ENCODE measurements at places on chromosomes 12 and 14. TPM values are rescaled to one million over a fixed set of nuclear protein-coding genes. Genes with fewer than 3 reads are reported as not detected.

DNA sequence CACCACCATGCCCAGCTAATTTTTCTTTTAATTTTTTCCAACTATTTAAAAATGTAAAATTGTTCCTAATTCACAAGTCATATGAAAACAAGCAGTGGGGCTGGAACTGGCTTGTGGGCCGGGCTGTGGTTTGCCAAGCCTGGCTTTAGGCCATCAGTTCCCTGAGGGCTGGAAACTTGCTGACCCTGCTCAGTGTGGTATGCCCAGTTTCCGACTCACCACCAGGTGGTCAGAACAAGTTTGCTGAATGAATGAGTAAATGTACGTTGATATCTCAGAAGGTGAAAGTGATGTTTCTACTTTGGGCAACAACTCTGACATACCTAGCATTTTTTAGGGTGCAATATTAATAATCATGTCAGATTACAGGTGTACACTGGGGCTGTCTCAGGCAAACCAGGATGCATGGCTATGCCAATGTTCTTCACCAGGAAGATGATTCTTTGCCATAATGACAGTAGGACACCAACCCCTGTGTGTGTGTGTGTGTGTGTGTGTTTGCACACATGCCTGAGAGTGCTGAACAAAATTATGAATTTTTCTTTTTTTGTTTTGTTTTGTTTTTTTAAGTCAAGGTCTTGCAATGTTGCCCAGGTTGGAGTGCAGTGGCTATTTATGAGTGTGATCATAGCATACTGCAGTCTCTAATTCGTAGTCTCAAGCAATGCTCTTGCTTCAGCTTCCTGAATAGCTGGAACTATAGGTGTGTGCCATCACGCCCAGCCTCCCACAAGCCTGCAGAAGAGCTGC is 106.1 kb downstream of the PTPN11 start:
- no peak for DNase-seq

GRCh38 chr12:113778432-113779132 is 187.5 kb downstream of the RBM19 start:
- DNase-seq: no peak

DNA sequence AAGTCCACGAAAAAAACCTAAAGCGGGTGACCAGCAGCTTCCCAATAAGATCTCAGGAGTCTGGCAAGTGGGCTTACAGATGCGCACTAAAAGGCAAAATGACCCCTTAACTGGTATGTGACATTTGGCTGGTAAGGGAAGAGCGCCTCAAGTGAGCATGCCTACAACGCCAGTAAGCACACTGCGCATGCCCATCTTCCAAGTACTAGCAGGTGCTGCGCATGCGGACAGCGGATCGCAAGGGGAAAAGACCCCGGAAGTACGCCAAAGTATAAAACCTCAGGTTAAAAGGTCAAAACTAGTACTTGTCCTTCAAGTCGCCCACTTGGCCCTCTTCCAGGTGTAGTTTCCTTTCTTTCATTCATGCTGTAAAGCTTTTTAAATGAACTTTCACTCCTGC is 518.5 kb upstream of the MDGA2 start:
- no peak for DNase-seq

- DNase-seq: no peak
These were observed 33.9 kb downstream of the TMEM19 start for GRCh38 chr12:71719647-71720370.

DNA sequence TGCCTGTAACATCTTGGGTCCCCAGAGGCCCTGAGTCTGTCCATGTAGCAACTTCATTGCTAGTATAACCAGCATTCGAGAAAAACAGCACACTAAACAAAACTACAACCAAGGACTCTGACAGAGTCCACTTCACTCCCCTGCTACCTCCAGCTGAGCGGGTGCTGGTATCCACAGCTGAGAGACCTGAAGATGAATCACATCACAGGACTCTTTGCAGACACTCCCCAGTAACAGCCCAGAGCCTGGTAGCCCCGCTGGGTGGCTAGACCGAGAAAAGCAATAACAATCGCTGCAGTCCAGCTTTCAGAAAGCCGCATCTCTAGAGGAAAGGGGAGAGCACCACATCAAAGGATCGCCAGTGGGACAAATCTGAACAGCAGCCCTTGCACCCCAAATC is 9.0 kb upstream of the IQSEC3 start:
- DNase-seq: no peak

DNA sequence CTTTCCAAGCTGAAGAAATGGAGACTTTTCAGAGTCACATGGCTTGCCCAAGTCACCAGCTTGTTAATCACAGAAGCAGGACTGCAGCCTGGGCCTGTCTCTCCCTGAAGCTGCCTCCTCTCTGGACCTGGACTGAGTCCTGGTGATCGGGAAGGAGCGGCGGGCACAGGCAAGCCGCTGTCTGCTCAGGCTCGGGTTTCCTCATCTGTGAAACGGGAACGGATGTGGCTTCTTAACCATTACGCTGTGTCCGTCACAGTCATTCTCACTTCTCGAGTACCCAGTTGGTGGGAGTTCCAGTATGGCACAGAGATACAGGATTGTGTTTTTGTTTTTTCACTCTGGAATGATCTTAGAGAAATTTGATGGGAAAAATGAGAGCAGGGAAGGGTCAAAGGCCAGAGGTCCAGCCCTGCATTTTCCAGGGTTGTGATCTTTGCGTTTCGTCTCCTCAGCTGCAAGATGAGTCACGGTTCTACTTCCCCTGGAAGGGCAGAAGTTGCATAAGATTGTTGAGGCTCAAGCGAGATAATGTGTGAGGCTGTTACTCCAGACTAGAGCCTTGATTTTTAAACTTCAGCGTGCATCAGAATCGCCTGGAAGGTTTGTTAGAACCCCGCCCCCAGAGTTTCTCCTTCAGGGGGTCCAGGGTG is 7.6 kb upstream of the LRTM2 start:
- DNase-seq: no peak

DNA sequence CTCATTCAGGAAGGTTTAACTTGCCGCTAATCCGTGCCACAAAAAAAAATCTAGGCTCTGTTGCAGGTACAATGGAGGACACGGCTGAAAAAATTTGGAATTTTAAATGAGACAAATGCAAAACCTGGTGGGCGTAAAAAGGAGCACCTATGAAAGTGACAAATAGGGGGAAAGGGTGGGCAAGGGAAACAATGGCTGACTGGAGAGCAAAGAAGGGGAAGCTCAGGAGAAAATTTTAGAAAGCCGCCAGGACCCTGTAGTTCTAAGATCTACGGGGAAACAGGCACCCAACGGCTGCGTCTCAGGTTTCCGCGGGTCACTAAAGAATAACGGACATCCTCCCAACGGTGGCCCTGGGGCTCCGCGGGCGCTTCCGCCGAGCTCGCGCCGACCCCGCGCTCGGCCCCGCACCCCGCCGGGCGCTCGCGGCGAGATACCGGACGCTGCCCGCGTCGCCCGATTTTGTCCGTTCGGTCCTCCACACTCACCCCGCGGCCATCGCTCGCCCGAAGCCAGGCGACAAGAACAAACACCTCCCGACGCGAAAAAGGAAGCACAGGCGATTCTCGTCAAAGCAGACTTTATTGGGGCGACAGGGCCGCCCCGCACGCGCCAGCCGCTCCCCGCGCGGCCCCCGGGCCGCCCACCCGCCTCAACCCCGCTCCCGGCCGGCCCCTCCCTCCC is 1.1 kb upstream of the YY1 start:
- DNase-seq: no peak

GRCh38 chr12:76341436-76342030 is 6.7 kb downstream of the BBS10 start:
- DNase-seq: no peak

DNA sequence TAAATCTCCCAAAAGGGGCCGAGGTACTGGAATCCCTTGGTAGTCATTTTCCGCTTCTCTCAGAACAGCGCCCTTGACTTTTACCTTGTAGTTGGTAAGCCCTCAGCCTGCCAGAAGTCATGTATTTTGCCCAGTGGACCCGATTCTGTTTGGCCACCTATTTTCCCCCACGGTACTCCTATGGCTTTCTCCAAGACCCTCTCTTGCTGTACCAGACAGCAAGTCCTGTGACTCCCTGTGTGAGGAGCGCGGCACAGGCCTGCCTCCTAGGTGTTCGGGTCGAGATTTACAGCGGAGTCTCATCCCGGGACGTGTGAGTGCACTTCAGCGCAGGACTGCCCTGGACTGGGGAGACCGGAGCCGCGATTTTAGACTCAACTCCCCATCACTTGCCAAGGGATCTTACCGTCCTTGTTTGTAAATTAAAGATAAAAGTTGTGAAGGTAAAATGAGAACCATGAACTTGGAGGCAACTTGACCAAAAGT is 1.1 kb upstream of the MBD6 start:
- no peak for DNase-seq

DNA sequence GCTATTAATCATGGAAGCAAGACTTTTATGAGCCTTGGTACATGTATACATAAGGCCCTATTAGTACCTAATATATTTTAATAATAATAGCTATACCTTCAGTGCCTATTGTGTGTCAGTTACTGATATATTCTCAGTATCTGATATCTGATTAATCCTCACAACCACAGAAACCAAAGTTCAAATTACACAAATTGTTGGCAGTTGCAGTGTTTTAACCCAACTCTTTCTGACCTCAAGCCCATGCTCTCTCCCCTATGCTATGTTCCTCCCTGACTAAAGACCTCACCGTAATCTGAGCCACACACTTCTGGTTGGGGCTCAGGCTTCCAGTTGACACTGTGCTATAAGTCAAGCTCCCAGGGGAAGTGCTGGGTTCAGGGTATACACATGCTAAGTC is 214.4 kb downstream of the SPTSSA start:
- no peak for DNase-seq

DNA sequence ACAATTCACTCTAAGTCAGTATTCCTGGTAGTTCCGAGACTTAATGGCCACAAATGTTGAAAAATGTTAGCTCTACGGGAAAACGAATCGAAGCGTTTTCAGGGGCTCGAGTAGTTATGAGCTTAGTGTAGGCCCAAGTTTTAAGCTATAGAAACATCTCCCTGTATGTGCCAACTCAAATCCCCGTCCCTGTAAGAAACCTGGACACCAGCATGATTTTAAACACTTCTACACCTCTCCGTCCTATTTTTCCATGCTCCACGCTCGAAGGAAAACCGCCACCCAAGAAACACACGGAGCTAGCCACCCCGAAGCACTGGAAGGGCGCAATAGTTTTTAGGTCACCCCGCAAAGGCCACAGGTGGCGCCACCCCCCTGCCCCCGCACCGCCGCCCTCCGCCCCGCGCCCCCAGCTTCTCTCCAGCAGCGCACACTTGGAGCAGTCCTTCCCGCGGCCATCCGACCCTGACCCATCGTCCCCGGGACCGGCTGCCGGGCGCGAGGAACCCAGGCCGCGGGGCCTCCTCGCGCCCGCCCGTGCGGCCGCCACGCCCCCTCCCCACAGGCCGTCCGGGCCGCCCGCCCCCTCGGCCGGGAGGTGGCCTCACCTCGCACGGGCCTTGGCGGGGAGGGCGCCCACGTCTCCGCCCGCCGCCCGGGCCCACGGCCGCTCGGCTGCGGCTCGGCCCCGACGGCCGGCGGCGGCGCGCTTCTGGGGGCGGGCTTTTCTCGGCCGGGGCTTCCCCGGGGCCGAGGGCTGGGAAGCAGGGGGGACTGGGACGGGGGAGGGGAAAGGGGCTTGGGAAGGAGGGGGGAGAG is 522 bp downstream of the R3HDM2 start:
- DNase-seq: no peak

The FBRSL1 gene
- polyA plus RNA-seq: 1.0 TPM

DNA sequence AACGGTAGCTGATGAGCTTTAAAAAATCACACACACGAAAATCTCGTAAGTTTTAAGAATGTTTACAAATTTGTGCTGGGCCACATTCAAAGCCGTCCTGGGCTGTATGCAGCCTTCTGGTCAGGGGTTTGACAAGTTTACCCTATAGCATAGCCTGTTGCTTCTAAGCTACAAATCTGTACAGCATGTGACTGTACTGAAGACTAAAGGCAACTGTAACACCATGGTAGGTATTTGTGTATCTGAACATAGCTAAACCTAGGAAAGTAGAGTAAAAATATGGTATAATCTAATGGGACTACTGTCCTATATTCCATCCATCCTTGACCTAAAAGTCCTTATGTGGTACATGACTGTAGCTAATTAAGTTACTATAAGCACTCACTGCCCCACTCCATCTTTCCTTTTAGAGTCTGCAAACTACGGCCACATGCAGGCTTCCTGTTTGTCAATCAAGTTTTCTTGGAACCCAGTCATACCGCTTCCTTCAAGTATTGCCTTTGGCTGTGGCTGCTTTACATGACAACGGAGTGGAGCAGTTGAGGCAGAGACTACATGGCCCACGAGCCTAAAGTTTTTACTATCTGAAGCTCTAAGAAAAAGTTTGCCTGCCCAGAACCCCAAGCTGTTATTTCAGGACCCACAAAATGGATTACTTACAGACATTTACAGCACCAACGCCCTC is 18.5 kb downstream of the KRT7 start:
- no peak for DNase-seq

DNA sequence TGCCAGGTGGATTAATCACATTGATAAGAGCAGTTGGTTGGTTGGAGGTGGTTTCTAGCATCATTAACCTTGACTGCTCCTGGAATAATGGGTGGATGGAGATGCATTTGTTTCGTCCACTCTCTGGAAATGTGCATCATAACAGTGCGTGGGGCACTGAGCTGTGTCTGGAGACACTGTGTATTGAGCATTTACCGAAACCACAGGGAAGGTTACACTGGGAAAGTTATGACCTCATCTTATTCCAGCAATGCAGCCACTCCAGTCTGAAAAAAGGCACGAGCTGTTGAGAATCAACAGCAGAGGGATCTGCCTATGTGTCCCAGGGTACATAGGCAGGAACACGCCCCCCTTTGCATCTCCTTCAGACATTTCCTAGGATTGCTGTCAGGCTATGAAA is 27.2 kb downstream of the RNFT2 start:
- no peak for DNase-seq

The OASL gene
- polyA plus RNA-seq: 0.49 TPM

GRCh38 chr14:86961106-86961716 is 1031.8 kb downstream of the GALC start:
- no peak for DNase-seq

DNA sequence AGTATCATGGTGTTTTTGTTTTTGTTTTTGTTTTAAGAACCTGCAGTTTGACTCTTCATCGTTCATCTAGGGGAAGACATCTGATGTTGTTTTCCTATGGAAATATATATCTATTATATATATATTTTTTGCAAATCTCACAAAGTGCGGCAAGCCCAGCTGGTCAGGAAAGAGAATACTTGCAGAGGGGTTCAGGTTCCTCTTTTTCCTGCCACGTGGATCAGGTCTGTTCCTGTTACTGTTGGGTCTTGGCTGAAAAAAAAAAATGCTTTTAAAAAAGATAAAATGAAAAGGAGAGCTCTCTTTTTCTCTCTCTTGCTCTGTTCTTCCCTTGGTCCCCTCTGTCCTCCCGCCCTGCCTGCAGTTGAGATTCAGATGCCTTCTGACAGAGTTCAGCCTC is 179.4 kb upstream of the BCL2L14 start:
- DNase-seq: no peak
